Activated naive CD8-positive, alpha-beta T cell treated with anti-CD3 and anti-CD28 coated beads, Interleukin-2, amount 10 ng/mL, durations not matched to agents 7 days and 5 days (primary cell): ENCODE measurements at places on chromosomes 3 and 15. TPM values are rescaled to one million over a fixed set of nuclear protein-coding genes. Genes with fewer than 3 reads are reported as not detected.

Gene GLCE
- total RNA-seq: 4.7 TPM

Gene GOLGA6A
- total RNA-seq: 0.40 TPM

DNA sequence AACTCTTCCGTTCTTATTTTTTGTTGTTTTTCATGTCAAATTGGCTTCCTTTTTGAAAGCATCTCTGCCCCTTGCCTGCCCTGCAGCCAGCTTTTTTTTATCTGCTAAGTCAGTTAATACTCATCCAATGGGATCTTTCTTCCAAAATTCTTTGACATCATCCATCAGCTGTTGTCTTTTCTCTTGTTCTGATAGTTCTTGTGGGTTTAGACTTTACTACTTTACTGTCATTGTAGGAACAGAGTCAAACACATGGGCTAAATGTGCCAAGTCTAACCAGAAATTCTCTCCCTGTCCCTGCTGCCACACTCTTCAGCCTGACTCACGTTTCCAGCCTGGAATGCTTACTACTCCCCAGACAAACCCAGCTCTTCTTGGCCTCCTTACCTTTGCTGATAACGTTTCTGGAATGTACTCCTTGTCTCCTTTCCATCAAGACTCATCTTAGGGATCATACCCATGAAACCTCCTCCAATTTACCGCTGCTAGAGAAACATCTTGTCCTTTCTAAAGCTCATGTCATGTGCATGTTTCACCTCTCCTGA is 10.7 kb upstream of the VPS8 start:
- peaks cover 40% of the 10 kb centered on the region for H3K27me3 ChIP-seq
- no peaks in the 10 kb centered on the region for H3K4me1 ChIP-seq
- no peak for DNase-seq

- peaks cover 29% of the 10 kb centered on the region for H3K27me3 ChIP-seq
- H3K36me3 ChIP-seq: no peaks in the 10 kb centered on the region
- H3K4me3 ChIP-seq: peak within 1 kb of the TSS; percentile 61
- H3K4me1 ChIP-seq: peaks cover 5% of the 10 kb centered on the region
- H3K27ac ChIP-seq: no peak within 1 kb of the TSS
Observed at GRCh38 chr3:190862209-190863118, at the start of gene GMNC. Gene GMNC, minus strand, starts transcription at chr3:190862694. Its CDS starts 79 bp downstream, at chr3:190862615.

- no peaks in the 10 kb centered on the region for H3K27me3 ChIP-seq
- H3K36me3 ChIP-seq: peaks cover 19% of the 10 kb centered on the region
- no peaks in the 10 kb centered on the region for H3K4me1 ChIP-seq
- no peak overlapping the region for H3K27ac ChIP-seq
- no peak for DNase-seq
Observed at GRCh38 chr3:188465311-188465710, 311.4 kb downstream of the LPP start.

GRCh38 chr3:60652829-60653228 is 598.4 kb downstream of the FHIT start:
- H3K27ac ChIP-seq: no peak overlapping the region
- no peaks in the 10 kb centered on the region for H3K36me3 ChIP-seq
- H3K4me3 ChIP-seq: no peak overlapping the region
- no peaks in the 10 kb centered on the region for H3K27me3 ChIP-seq
- H3K4me1 ChIP-seq: peaks cover 4% of the 10 kb centered on the region
